ENCODE measurements at places on chromosomes 7 and 10.

- no peak for DNase-seq
Measured at GRCh38 chr7:51295440-51296245, 21.0 kb downstream of the COBL start.

GRCh38 chr10:124742413-124743190, 1.6 kb downstream of the FAM53B start:
- no peak for DNase-seq

- DNase-seq, result no peak
Measured at GRCh38 chr7:106927536-106927935, 62.5 kb downstream of the PIK3CG start.

DNA sequence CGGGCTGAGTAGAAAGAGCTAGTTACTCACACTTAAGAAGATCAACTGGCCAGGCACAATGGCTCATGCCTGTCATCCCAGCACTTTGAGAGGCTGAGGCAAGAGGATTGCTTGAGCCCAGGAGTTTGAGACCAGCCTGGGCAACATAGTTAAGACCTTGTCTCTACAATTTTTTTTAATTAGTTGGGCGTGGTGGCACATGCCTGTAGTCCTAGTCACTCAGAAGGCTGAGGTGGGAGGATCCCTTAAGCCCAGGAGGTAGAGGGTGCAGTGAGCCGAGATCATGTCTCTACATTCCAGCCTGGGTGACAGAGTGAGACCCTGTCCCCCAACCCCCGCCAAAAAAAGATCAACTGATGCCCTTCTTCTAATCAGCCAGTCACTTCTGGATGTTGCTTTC, 74.6 kb upstream of the ATP6V0A4 start:
- DNase-seq, result no peak

DNA sequence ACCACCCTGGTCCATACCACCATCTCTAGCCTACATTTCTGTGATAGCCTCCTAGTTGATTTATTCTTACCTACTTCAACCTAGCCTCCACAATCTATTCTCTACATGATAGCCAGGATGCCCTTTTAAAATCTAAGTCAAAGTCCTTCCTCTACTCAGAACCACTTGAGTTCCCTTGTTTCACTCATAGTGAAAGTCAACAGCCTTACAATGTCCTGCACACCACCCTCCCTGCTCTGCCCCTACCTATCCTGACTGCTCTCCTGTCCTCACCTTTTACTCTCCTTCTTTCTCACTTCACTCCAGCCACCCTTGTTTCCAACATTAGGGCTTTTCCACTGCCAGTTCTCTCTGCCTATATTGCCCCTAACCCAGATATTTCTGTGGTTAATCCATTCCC, 146.7 kb downstream of the GRM3 start:
- no peak for DNase-seq

All from stimulated activated CD4-positive, alpha-beta T cell treated with anti-CD3 and anti-CD28 coated beads, Interleukin-2, amount 100 ng/mL, for 48 hours (primary cell).